ENCODE measurements at places on chromosomes 13 and 19.

GRCh38 chr19:15874821-15875474, 22.9 kb downstream of the CYP4F2 start:
- no peak for DNase-seq

DNA sequence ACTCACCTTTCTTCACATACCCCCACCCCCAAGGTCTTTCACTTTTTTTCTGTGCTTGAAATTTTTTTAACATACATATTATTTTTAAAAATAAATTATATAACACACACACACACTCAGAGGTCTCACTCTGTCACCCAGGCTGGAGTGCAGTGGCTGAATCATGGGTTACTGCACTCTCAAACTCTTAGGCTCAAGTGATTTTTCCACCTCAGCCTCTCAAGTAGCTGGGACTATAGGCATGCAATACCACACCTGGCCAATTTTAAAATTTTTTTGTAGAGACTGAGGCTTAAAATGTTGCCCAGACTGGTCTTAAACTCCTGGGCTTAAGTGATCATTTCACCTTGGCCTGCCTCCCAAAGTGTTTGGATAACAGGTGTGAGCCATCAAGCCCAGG, 32.9 kb upstream of the ZNF429 start:
- no peak for DNase-seq

DNA sequence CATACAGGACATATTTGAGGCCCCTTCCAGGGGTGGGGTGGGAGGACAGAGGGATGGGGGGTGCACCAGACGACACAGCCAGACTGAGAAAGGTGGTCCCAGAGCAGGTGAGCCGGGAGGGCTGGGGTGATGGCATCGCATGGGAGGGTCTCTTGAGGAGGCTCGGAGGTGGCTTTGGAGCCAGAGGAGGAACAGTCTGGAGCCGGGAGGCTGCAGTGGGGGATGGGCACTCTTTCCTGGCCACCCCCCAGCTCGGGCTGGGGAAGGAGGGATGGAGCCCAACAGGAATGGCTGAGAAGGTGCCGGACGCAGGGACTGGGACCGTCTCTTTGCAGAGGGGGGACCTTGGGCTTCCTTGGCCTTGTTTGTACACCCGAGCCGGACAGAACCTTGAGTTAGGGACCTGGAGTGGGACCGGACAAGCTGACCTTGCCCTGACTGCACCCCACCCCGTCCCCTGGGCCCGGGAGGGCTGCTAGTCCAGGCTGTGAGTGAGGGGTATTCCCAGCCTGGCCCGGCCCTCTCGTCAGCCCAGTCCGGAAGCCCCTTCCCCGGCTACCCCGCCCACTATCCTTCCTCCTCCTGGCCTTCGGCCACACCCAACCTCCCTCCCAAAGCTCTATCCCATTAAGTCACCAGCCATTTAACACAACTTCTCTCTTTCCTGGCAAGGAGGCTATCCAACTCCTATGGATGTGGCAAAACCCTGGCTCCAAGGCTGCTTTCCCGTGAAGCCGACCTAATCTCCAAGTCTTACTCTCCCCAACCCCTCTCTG, 816 bp upstream of the TBXA2R start:
- DNase-seq, result no peak

- no peak for DNase-seq
Observed at GRCh38 chr13:73731564-73731963, 402.6 kb downstream of the KLF12 start.

DNA sequence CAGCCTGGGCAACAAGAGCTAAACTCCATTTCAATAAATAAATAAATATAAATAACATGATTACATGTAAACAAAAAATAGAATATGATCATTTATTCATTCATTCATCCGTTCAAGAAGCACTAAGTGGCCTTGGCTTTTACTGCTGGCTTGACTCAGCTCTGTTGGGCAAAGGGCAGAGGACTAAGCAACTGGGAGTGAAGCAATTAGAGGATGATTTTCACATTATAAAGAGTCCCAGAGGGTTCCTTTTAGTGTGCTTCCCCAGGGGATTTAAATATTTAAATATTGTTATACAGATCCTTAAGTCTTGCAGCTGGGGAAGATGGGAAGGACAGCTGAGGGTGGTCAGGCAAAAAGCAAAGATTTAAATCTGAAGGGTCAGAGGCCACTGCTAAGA, 34.9 kb upstream of the FLT1 start:
- DNase-seq, result no peak

DNA sequence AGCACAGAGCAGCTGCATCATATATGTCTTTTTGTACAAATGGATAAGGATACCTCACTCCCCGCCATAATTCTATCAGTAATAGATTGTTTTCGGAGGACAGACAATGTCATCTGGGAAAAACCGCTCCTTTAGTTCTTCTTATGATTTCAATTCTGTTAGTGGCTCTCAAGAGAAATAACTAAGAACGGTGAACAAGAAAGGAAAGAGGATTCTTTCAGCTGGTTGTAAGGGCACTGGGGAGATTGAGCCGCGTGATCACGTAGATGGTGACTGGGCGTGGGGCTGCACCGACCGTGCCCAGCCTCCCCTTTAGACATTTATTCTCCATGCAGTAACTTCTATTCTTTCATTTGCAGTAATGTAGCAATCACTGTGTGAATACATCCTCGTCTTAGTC, 99.4 kb upstream of the PEG3 start:
- DNase-seq, result no peak

- peak; percentile 48 for DNase-seq
Observed at GRCh38 chr19:54481326-54481930, 8.3 kb upstream of the CDC42EP5 start.

- DNase-seq, result no peak
Observed at GRCh38 chr13:102930566-102930965, 84.7 kb downstream of the ERCC5 start.

DNA sequence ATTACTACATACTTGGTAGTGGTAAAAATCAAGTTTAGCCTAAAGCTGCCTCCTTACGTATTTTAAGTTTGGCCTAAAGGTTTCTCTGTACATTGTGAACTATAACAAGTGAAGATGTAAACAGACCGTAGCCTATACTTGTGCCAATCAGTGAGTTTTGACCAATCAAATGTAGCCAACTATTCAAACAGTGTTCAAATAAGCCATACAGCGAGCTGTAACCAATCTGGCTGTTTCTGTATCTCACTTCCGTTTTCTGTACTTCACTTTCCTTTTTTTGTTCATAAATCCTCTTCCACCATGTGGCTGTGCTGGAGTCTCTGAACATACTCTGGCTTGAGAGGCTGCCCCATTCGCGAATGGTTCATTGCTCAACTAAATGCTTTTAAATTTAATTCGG, 2504.6 kb downstream of the PCDH9 start:
- no peak for DNase-seq

GRCh38 chr19:34135054-34135800, 37.1 kb upstream of the LSM14A start:
- DNase-seq, result peak; percentile 37

- no peak for DNase-seq
Observed at GRCh38 chr19:16160943-16161560, 12.3 kb downstream of the CIB3 start.

DNA sequence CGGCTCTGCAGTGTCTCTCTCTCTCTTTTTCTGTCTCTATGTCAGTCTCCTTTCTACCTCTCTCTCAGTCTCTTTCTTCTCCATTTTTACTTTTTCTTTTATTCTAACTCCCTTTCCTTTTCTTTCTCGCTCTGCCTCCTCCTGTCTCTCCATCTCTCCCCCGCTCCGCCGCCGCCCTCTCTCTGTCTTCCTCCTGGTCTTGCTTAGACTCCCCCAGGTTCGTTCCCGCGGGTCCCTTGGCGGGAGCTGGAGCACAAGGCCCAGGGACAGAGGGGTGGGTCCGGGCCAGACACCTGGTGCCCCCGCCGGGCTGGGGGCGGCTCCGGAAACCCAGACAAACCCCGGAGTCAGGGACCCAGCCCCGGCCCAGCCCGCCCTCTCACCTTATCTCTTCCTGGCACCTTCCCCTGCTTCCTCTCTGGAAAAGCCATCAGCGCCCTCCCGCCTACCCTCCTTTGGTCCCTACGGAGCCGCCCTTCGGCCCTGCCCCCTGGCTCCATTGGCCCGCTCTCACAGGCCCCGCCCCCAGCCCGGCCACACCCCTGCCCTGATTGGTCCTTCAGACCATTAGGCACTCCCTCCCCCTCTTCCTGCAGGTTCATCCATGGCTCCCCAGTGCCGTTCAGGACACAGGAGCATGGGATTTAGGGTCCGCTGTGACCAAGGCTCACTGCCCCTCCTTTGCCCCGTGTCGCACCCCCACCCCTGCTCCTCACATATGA, 15.4 kb upstream of the NOP53 start:
- peak; percentile 41 for DNase-seq

- DNase-seq, result no peak
Observed at GRCh38 chr13:96617528-96617927, 376.7 kb downstream of the OXGR1 start.

DNA sequence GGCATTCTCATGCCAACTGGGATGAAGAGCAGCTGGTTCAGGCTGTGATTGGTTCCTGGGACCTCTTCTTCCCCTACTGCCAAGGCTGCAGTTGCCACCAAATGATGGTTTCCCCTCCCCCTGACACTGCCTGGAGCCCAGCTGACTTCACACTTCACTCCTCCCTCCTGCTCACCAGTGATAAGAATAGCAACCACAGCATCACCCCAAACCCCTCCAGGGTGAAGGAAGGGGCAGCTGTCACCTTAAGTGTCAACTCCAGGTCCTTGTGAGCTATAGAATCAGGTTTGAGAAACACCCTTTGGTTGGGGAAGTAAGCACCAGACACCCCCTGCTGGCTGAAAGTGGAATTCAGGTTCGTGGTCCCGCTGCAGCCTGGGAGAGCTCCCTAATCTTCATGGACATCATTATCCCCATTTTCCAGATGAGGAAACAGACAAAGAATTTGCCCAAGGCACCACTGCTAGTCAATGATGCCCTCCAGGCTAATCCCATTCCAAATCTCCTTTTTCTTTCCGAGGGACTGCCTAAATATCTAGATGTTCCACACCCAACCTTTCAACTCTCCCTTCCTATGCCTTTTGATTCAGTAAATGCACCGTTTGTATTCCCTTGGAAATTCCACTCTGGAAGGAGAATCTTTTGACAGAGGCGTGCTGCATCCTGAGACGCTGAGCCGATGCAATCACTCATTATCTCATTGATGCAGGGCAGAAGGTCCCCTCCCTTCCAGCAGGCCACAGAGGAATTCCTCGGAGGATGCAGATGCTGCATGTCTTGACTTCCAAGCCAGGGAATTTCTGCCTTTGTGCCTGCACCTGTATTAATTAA, 50.6 kb upstream of the UQCRFS1 start:
- peak; percentile 71 for DNase-seq

- DNase-seq, result no peak
Observed at GRCh38 chr19:7417671-7418324, 69.1 kb downstream of the ARHGEF18 start.

DNA sequence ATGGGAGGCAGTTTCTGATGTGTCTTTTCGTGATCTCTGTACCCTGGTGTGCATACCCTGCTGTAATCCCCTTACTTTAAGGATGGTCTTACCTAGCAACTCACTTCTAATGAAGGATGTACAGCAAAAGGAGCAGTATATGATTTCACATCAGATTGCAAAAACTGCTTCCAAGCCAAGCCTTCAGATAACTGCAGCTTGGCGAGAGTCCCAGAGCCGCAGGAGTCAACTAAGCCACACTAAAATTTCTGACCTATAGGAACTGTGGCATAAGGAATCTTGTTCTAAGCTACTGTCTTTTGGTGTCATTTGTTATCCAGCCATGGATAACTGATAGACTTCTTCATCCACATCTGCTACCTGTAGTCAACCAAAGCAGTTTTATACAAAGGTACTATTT, 496.7 kb downstream of the GPC6 start:
- no peak for DNase-seq

DNA sequence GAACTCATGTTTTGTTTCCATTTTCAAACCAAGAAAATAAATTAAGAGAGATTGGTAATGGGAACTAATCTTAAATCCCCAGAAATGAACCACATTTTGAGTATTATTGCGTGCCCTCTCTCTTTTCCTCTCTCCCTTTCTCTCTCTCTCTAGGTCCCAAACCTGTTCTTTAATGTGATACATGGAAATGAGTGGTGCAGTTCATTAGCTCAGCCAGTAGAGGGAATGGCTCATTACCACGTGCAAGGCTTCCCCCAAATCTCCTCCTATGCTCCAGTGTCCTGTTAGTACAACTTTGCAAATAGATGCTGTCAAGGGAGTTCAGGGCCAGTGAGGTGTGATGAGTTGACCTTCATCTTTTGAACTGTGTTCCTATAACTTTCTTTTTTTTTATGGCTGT, 178.4 kb downstream of the FGF9 start:
- peak; percentile 38 for DNase-seq

DNA sequence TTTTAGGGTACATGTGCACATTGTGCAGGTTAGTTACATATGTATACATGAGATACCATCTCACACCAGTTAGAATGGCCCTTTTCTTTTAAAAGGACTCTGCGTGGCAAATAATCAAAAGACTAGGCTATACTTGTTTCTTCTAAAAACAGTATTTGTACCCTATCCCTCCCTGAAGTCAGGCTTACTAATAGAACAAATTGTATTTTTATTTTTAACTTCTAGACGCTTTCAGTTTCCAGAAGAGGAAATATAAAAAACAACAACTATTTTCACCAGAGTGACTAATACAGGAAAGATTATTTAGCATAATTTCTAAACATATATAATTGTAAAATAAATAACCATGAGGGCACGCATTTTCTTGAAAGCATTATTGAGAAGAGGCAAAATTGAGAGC, 83.6 kb downstream of the ITGBL1 start:
- no peak for DNase-seq

- DNase-seq, result no peak
Observed at GRCh38 chr19:35211545-35212230, 16.9 kb downstream of the FAM187B start.

- peak; percentile 45 for DNase-seq
Observed at GRCh38 chr19:38033658-38034491, 126.9 kb downstream of the SIPA1L3 start.

DNA sequence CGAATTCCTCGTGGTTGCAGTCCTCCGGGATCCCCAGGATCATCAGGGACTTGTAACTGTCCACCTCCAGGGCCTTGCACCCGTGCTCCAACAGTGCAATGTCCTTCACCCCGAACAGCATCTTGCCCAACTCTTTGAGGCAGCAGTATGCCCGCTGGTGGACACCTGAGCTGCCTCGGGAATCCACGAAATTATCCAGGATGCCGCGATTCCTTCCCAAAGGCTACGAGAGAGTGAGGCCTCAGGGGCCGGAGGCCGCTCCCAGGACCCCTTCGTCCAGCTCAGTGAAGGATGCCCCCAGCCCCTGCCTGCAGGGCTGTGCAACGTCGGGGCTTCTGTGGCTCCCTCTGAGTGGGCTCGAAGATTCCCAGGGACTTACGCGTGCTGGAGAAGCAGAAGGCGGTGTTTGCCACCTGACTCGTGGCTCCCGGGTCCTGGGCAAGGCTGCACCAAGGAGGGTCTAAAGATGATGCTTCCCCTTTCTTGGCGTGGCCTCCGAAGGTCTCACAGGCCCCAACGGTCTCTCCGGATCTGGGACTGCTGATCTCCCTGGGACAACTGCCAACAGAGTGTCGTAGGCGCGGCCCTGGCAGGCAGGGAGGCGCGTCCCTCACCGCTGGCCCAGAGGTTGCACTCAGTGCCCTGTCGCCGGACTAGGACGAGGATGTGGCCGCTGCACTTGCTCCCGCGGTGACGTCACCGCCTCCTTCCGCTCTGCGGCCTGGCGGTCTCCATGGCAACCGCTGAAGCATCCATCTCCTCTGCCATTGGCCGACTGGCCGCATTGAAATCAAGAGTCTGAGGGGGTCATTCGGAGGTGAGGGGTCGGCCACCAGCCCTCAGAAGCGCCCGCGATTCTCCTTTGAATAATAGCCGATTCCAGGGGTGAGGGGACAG, at the start of gene PNMA8C:
PNMA8C (minus strand) TSS at position 698 of the 897 bp plus-strand sequence; CDS start at position 121, 577 bp downstream.
- peak; percentile 93 for DNase-seq

GRCh38 chr19:55115446-55116065, 1.9 kb downstream of the PPP1R12C start:
- DNase-seq, result peak; percentile 53

- DNase-seq, result peak; percentile 37
Observed at GRCh38 chr19:18896421-18896841, 473 bp upstream of the CERS1 start.
